GM12865 (cell line): ENCODE measurements at places on chromosomes 16 and 17.

GRCh38 chr17:72466606-72467005 is 345.8 kb downstream of the SOX9 start:
- no peak for DNase-seq

DNA sequence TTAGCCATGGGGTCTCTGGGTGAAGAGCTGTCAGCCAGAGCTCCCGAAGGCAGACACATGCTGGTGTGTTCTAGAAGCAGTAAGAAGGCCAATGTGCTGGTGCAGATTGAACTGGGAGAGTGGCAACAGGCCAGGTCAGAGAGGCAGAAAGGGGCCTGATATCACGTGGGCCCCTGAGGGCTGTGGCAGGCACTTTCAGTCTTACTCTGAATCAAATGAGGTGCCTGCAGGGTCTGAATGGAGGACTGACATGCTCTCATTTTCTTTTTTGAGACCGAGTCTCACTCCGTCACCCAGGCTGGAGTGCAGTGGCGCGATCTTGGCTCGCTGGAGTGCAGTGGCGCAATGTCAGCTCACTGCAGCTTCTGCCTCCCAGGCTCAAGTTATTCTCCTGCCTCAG is 293.8 kb downstream of the ABCC12 start:
- DNase-seq, result peak; percentile 21

DNA sequence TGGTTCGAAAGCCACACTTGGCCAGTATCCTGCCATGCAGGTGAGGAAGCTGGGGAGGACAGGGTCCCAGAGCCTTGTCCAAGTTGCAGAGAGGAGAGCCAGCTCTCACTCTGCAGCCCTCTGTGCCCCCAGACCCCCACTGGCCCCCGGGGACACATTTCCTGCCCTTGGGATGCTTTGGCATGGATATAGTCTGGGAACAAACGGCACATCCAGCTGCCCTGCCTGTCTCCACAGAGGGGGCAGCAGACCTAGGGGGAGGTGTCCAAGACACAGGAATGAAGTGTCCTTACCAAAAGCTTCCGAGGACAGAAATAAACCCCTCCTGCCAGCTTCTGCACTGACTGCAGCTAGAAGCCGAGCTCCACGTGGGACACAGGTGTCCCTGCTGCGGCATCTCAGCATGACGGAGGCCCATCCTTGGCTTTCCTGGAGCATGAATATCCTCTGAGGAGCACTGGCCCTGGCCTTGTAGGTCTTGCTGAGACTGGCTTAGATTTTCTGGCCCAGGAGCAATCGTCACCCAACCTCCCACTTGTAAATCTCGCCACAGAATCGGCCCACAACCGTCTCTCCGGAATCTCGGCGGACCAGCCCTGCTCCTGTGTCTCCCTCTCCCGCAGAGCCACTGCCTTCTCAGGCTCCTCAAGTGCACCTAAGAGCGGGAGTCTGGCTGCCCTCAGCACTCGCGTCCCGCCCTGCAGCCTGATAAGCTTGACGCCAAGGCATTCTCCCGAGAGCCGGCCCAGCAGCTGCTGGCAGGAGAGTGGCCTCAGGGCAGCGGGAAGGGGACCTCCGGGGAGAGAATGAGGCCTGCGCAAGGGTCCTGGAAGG is 1.1 kb upstream of the CAPN15 start:
- peak; percentile 43 for DNase-seq

DNA sequence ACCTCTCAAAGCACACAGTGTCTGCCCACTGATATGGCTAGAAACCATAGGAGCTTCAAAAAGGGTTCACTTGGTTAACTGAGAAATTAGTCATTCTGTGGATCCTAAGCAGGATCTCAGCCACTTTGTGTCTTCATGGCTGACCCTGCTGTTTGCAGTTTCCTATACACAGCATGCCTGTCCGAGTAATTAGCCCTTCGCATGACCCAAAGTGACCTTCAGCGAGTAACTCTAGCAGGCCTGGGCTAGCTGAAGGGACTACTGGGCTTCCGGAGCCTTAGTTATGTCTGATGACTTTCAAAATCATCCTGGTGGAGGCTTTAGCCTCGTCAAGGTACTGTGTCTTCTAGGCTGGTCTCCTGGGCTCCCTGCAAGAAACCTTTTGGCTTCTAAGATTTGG is 28.9 kb upstream of the FBXW10B start:
- DNase-seq, result no peak

DNA sequence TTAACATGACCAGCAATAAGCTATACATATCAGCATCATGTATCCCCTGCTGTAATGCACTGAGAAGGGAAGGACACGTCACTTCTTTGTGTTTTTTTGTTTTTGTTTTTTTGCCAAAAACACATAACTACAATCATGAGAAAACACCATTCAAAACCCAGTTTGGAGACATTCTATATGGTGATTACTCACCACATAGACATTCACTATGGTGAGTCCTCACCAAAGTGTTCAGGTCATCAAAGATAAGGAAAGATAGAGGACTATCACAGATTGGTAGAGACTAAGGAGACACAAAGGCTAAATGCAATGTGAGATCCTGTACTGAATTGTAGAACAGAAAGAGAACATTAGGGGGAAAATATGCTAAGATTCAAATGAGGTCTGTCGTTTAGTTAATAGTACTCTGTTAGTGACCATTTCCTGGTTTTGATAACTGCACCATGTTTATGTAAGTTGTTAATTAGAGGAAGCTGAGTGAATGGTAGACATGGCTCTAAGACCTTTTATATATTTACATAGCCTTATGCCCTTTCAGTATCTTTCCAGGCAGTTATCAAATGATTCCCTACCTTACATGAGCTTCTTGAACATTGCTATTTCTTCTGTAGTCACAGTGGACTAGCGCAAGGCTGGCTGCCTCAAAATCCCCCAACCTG is 46.6 kb downstream of the PIK3R5 start:
- no peak for DNase-seq

DNA sequence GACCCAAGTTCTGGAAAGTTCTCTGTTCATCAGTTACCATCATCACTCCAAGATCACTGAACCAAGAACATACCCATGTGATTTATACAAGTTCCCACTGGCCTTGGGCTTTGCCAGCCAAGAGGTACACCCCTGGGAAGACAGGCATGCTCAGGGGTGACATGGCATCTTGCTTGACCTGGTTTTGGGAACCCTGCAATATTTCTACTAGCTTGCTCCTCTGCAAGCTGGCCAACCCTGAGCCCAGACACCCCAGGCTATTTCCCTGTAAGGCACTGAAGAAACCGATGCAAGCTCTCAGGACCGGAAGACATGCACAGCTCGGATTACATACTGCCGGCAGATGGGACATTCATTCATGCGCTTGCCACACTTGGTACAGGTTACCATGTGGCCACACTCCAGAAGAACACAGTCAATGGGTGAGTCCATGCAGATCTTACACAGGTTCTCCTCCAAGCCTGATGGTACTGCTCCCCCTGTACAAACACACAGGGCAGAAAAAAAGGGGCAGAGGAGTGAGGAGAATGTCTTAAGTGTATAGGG is 31.4 kb downstream of the LIG3 start:
- no peak for DNase-seq

GRCh38 chr17:11140501-11140900 is 100.5 kb upstream of the SHISA6 start:
- DNase-seq, result no peak

DNA sequence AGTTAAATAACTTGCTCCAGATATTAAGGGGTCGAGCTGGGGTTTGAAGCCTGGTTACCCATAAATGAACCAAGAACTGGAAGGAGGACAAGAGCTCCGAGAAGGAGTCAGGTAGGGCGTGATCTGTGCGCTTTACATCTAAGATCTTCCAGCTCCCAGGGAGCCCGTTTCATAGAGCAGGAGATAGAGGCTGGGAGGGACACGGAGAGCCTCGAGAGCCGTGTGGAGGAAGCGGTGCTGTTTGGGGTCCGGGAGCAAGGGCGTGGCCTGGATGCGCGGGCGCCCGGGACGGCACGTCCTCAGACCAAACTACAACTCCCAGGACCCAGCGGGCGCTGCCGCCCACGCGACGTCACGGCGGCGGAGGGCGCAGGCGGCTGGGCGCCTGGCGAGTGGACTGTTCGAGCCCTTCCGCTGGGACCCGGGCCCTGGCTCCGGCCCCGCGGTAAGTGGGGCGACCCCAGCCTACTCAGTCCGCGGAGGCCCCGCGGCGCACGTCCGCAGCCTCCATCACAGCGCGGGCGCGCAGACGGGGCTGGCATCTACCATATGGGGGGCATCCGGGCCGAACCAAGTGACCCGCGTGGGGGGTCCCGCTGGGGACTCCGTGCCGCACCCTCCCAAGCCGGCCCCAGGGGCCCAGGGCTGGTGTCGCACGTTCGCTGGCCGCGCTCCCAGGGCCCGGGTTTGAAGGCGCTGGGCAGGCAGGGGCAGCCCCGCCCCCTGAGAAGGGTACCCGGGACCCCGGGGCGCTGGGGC is at the start of gene BCKDK:
BCKDK (plus strand) TSS at position 352 of the 759 bp plus-strand sequence. CDS start 838 bp downstream, outside the sequence.
- peak; percentile 88 for DNase-seq

GRCh38 chr16:20901436-20902112 is 1.0 kb downstream of the LYRM1 start:
- peak; percentile 76 for DNase-seq

DNA sequence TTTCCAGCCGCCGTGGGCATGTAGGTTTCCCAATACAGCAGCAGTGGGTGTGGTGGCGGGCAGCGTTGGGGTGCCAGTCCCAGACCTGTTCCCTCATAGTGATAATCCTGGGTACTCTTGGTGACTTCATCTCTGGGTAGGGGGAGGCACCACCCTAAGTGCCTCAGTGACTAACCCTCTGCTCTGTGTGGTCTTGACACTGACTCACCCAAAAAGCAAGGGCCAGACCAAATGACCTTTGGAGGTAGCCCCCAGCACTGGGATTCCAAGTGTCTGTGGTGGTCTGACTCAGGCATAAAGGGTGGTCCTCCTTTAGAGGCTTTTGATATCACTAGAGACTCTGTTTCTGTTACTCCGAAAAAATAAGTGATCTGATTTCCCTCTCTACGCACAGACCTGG is 908 bp downstream of the CALB2 start:
- DNase-seq, result no peak

GRCh38 chr16:62130101-62130500 is 93.9 kb upstream of the CDH8 start:
- DNase-seq, result no peak

DNA sequence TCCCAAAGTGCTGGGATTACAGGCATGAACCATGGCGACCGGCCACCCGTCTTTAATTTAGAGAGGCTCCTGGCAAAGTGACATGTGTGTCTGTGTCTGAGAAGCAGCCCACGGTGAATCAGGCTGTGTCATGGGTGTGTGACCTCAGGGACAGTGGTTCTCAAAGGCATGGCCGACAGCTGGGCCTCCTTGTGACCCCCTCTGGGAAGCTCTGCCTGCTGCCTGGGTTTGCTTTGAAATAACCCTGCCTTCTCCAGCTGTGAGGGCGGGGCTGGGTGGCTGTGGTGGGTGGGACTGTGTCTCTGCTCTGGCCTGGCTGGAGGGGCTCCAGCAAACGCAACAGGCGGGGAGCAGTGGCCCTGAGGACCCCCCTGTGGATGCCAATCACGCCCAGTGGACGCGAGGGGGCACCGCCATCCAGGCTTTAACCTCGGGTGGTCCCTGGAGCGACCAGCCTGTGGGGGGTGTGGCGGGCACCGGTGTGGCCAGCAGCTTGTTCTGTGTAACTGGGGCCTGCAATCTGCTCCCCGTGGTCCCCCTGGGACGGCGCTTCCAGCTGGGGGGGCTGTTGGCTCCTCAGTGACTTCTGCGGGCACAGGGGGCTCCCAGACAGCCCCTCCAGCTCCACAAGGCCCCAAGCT is 8.8 kb upstream of the APRT start:
- DNase-seq, result no peak

DNA sequence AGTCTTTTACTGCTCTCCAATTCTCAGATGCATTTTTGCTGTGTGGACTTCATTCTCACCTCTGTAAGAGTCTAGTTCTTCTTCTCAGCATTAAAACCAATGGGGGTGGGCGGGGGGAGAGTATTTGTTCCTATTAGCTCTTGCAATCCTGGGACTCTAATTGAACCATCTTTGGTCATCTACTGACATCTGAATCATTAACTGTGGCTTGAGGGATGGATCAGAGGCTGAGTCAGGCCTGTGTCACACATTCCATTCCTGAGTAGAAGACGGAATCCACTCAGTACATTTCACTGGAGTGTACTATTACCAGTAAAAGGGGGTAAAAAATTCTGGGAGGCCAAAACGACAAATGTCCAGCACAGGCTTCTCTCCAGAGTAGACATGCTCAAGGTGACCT is 12.8 kb upstream of the ZNF23 start:
- DNase-seq, result no peak

DNA sequence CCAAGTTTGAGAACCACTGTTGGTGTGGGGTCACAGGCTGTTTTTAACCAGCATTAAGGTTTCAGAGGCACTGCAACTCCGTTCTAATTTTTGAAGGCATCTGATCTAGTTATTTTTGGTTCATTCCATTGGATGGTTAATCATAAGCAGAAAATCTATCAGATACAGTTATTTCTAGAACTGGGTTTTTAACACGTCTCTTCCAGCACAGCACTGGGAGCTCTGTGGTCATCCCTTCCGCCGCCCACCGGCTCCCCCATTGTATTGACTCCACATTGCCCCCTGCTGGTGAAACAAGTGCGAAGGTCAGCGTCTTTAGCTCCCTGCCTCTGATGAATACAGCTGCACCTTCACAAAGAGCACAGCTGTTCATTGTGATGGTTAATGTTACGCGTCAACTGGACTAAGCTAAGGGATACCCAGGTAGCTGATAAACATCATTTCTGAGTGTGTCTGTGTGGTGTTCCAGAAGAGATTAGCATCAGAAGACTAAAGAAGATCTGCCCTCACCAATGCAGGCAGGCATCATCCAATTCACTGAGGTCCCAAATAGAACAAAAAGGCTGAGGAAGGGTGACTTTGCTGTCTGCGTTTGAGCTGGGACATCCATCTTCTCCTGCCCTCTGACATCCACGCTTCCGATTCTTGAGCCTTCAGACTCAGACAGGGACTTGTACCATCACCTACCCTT is 8.5 kb downstream of the CCL18 start:
- peak; percentile 81 for DNase-seq

- DNase-seq, result no peak
Observed at GRCh38 chr17:40538019-40538935, 27.0 kb downstream of the CCR7 start.

GRCh38 chr17:66123163-66123562 is 68.8 kb downstream of the CEP112 start:
- DNase-seq, result no peak

DNA sequence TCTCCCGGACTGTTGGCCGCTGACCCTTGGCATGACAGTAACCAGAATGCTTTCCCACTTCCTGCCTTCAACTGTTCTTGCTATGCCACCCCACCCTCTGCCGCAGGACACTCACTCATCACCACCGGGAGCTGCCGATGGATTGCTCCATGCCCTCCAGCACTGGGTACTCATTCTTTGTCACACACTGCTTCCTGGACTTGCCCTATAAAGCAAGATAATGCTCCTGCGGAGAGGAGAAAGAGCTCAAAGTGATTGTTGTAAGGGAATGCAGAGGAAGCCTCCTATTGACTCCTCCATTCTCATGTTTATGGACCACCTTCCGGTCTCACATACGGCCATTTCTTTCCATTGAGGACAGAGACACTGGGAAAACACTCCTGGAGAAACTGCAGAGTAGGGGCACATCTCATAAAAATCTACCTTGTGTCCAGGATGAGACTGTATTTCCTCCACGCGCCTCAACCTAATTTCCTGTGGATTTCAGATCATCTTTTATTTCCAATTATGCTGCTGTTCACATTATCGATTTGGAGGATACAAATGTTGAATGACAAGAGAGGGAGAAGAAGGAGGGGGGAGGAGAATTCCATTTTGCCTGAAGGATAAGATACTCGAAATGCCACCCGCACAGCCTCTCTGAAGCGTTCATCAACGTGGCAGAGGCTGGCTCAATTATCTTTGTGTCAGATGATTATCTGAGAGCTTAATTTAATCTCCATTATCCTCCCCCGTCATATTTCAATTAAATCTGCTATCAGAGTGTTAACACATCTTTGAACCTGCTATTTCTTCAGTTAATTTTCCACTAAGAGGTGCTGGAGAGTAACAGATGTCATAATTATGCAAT is 486.1 kb upstream of the SALL1 start:
- no peak for DNase-seq
